Naive thymus-derived CD8-positive, alpha-beta T cell (primary cell): ENCODE measurements at places on chromosomes 4 and X.

- no peaks in the 10 kb centered on the region for H3K27me3 ChIP-seq
- H3K36me3 ChIP-seq: no peaks in the 10 kb centered on the region
- H3K27ac ChIP-seq: no peak overlapping the region
- no peak for DNase-seq
Measured at GRCh38 chr4:115505326-115505725, 391.9 kb upstream of the NDST4 start.

- H3K4me1 ChIP-seq: no peaks in the 10 kb centered on the region
- H3K27ac ChIP-seq: no peak overlapping the region
- no peak overlapping the region for H3K4me3 ChIP-seq
Measured at GRCh38 chr4:67198727-67199126, 346.6 kb downstream of the CENPC start.

- no peaks in the 10 kb centered on the region for H3K36me3 ChIP-seq
- H3K4me3 ChIP-seq: no peak overlapping the region
- no peaks in the 10 kb centered on the region for H3K27me3 ChIP-seq
Measured at GRCh38 chrX:35741142-35741541, 57.0 kb upstream of the MAGEB16 start.

GRCh38 chr4:142278663-142279062 lies 567.4 kb downstream of the INPP4B start:
- H3K4me3 ChIP-seq: no peak overlapping the region
- no peaks in the 10 kb centered on the region for H3K27me3 ChIP-seq
- H3K4me1 ChIP-seq: peaks cover 33% of the 10 kb centered on the region
- H3K27ac ChIP-seq: no peak overlapping the region

DNA sequence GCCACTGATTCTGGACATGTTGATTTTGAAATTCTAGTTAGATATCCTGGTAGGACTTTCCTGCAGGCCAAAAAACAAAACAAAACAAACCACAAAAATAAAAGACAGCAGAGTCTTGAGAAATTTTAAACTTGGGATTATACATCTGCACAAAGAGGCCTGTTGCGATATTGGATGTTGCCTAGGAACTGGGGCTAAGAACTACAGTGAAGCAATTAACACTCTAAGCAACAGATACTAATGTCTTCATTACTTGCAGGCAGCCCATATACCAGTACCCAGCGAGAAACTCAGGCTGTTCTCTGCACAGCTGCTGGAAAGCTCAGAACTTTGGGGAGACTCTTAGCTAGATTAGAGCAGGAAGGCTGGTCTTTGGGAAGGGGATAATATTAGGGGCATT lies 69.1 kb upstream of the SCOC start:
- no peaks in the 10 kb centered on the region for H3K36me3 ChIP-seq
- no peak overlapping the region for H3K4me3 ChIP-seq
- H3K4me1 ChIP-seq: no peaks in the 10 kb centered on the region
- H3K27me3 ChIP-seq: no peaks in the 10 kb centered on the region
- no peak overlapping the region for H3K27ac ChIP-seq

DNA sequence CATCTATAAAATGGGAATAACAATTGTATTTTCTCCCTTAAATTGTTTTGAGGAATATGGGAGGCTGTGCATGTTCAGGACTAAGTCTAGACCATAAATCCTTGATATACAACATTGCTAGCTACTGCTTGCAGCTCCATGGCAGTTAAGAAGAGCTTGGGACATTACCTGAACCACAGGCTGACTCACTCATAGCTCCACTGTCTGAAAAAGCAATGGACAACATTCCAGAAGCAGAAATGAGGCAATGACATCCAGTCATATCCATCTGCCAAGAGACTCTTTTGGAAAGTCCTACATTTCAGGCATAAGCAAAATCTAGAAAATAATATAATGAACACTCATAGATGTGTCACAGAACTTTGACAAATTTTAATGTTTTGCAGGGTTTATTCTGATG lies 167.3 kb upstream of the LEF1 start:
- no peaks in the 10 kb centered on the region for H3K27me3 ChIP-seq
- no peaks in the 10 kb centered on the region for H3K36me3 ChIP-seq
- peaks cover 5% of the 10 kb centered on the region for H3K4me1 ChIP-seq
- no peak overlapping the region for H3K27ac ChIP-seq
- no peak for DNase-seq

GRCh38 chr4:186948361-186949242 lies 224.9 kb upstream of the FAT1 start:
- no peak overlapping the region for H3K27ac ChIP-seq
- no peaks in the 10 kb centered on the region for H3K36me3 ChIP-seq
- no peak for DNase-seq

DNA sequence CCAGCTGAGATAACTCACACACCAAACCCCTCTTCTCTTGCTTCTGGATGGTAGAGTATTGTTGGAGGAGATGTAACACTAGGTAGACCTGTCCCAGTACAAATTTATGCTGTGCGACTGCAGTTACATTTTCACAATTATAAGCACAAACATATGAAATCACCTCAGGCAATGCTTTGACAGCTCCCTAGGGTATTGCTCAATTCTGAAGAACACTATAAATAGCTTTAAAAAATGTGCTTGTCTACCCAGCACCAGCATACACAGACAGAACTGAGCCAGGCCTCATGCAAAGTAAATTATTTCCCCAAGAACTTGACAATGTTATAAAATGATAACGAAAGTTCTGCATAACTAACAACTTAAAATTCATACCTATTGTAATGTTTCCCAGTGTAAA lies 1999.1 kb upstream of the ADGRL3 start:
- no peak overlapping the region for H3K4me3 ChIP-seq
- no peak for DNase-seq
- no peaks in the 10 kb centered on the region for H3K36me3 ChIP-seq

DNA sequence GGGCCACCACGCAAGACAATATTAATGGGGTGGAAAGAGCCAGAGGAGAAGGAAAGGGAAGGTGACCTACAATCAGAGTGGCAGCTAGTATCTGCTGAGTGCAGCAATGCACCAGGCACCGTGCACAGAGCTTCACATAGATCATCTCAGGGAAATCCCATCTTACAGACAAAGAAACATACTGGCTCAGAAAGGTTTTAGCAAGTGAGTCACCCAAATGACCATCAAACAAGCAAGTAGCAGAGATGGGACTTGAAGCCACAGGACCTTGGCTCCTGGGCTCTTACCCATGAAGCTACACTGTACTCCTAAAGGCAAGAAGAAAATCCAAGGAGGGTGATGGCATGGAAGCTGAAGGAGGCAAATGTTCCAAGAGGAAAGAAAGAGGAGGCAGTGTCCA lies 6.8 kb downstream of the ANXA5 start:
- H3K4me3 ChIP-seq: no peak overlapping the region
- H3K27ac ChIP-seq: no peak overlapping the region
- H3K27me3 ChIP-seq: no peaks in the 10 kb centered on the region
- no peak for DNase-seq

GRCh38 chr4:181140037-181140603 lies 1103.1 kb upstream of the TENM3 start:
- no peaks in the 10 kb centered on the region for H3K4me1 ChIP-seq
- no peak for DNase-seq
- H3K27ac ChIP-seq: no peak overlapping the region
- no peak overlapping the region for H3K4me3 ChIP-seq
- peaks cover 3% of the 10 kb centered on the region for H3K27me3 ChIP-seq

- no peak for DNase-seq
- no peaks in the 10 kb centered on the region for H3K4me1 ChIP-seq
- H3K4me3 ChIP-seq: no peak overlapping the region
- H3K36me3 ChIP-seq: no peaks in the 10 kb centered on the region
- no peak overlapping the region for H3K27ac ChIP-seq
Measured at GRCh38 chr4:53767482-53767881, 176.2 kb upstream of the LNX1 start.
